ENCODE measurements at places on chromosomes 5 and 9. TPM values are rescaled to one million over a fixed set of nuclear protein-coding genes. Genes with fewer than 3 reads are reported as not detected.

RABGAP1 gene
- total RNA-seq, result 5.7 TPM

PCDHB7 gene
- 0.63 TPM for total RNA-seq

PRDM12 gene
- total RNA-seq, result not detected

PCDHB3 gene
- 0.38 TPM for total RNA-seq

NINJ1 gene
- total RNA-seq, result 75.7 TPM

FCN2 gene
- not detected for total RNA-seq

PPIP5K2 gene
- total RNA-seq, result 21.8 TPM

FGD3 gene
- under 0.01 TPM for total RNA-seq

ADGRD2 gene
- total RNA-seq, result not detected

PDGFRB gene
- 35.4 TPM for total RNA-seq

PRDM9 gene
- total RNA-seq, result not detected

SLC9A3 gene
- 3.4 TPM for total RNA-seq

DMRTA1 gene
- total RNA-seq, result 1.9 TPM

GCNT1 gene
- 11.8 TPM for total RNA-seq

LAMC3 gene
- 1.1 TPM for total RNA-seq

HK3 gene
- total RNA-seq, result not detected

SLC27A6 gene
- 0.63 TPM for total RNA-seq

BAAT gene
- total RNA-seq, result 0.13 TPM

CCDC192 gene
- total RNA-seq, result not detected

IFNB1 gene
- not detected for total RNA-seq

SPAAR gene
- total RNA-seq, result not detected

PAX5 gene
- total RNA-seq, result not detected

NXNL2 gene
- total RNA-seq, result 11.8 TPM

PCDHGA8 gene
- total RNA-seq, result 0.89 TPM

SAXO1 gene
- 0.51 TPM for total RNA-seq

PCDHB5 gene
- total RNA-seq, result 1.5 TPM

ANAPC2 gene
- 19.6 TPM for total RNA-seq

RANBP3L gene
- not detected for total RNA-seq

EGFLAM gene
- 2.2 TPM for total RNA-seq

LPAR1 gene
- total RNA-seq, result 13.7 TPM

SLCO6A1 gene
- not detected for total RNA-seq

FOXD4L3 gene
- total RNA-seq, result not detected

PLK2 gene
- total RNA-seq, result 1,404 TPM

GCNT4 gene
- total RNA-seq, result 1.1 TPM

GKAP1 gene
- total RNA-seq, result 0.51 TPM

CDH9 gene
- 0.25 TPM for total RNA-seq

PPP3R2 gene
- total RNA-seq, result not detected

OTULINL gene
- total RNA-seq, result 1.8 TPM

SLC1A3 gene
- total RNA-seq, result 1.5 TPM

All from mesangial cell (primary cell).